Activated naive CD4-positive, alpha-beta T cell treated with anti-CD3 and anti-CD28 coated beads, Interleukin-2, amount 50 U/mL, for 72 hours (primary cell): ENCODE measurements at places on chromosomes 6 and 20.

GRCh38 chr20:35907017-35907701, 47.1 kb downstream of the SCAND1 start:
- DNase-seq, result no peak

DNA sequence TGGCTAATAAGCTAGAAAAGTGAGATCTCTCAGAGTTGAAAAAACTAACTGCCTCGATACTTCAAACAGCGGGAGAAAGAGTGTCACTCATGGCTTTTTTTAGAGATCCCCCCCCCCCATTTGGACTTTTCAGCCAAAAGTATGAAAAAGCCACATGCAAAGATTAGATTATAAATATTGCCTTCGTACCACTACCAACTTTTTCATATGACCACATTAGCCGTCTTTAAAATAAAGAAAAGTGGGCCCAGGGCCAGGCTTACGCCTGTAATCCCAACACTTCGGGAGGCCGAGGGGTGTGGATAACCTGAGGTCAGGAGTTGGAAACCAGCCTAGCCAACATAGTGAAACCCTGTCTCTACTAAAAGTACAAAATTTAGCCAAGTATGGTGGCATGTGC, 4.4 kb downstream of the PGK2 start:
- no peak for DNase-seq

GRCh38 chr6:75503291-75503690, 9.7 kb upstream of the FILIP1 start:
- no peak for DNase-seq

DNA sequence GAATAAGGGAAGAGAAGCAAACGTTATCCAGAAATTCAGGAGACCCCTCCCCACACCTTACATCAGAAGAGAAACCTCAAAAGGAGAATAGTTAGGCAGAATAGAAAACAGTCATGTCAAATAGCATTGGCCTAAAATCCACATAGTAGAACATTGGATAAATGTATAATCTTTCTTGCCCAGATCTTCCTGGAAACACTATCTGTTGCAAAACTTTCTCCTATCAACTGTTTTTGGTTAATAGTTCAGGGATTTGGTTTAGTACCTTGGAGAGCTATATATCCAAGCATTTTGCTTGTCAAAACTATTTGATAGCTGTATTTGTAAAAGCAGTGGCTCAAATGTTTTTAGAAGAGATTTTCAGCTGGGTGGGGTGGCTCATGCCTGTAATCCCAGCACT, 74.3 kb upstream of the PHACTR2 start:
- DNase-seq, result no peak

DNA sequence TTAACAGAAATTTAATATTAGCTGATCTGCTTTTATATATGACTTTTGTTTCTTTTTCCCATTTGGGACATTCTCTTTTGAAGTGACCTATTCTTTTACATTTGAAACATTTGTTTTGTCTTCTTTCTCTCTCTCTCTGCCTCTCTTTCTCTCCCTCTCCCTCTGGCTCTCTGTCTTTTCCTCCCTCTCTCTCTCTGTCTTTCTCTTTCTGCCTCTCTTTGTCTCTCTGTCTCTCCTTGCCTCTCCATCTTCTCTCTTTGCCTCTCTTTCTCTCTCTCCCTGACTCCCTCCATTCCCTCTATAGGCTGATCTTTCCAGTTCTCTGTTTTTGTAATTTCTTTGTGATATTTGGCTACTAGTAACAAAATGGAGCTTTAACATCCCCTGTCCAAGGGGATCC, 52.0 kb upstream of the TULP1 start:
- no peak for DNase-seq

GRCh38 chr6:75085931-75086635, 119.8 kb downstream of the COL12A1 start:
- DNase-seq, result no peak

GRCh38 chr20:58903614-58904013, 51.1 kb downstream of the GNAS start:
- DNase-seq, result no peak

DNA sequence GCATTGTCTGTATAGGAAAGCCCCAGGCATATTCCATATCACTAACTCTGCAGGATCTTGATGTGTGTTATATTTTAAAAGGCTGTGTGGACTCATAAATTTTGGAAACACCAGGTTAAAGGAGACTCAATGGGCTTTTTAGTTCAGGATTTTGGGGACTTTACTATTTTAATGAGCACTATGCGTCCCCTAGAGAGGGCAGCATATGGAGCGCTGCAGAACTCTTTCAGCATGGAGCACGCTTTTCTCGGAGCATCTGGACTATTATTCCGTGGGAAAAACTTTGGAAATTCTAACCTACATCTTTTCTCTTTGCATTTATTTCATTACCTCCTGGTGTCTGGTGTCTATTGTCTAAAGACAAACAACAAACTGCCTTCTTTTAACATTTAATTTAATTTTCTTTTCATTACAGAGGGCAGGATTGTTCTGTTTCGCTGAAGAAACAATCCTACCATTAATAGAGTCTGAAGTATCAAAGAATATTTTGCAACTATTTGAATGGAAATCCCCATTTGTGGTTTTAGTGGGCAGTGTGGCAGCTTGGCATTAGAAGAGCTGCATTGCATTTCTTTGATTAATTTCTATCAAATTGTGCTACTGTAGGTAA, 399.9 kb upstream of the HSF2 start:
- no peak for DNase-seq

- DNase-seq, result no peak
These were observed 90.6 kb upstream of the ADGRB3 start for GRCh38 chr6:68544450-68544849.
